ENCODE measurements at places on chromosomes 16 and 17.

- DNase-seq = no peak
Measured at GRCh38 chr17:81987161-81987770, 9.8 kb downstream of the ASPSCR1 start.

GRCh38 chr16:66238696-66239095 lies 127.8 kb upstream of the CDH5 start:
- no peak for DNase-seq

GRCh38 chr16:49567950-49568349 lies 194.3 kb downstream of the C16orf78 start:
- DNase-seq = no peak

DNA sequence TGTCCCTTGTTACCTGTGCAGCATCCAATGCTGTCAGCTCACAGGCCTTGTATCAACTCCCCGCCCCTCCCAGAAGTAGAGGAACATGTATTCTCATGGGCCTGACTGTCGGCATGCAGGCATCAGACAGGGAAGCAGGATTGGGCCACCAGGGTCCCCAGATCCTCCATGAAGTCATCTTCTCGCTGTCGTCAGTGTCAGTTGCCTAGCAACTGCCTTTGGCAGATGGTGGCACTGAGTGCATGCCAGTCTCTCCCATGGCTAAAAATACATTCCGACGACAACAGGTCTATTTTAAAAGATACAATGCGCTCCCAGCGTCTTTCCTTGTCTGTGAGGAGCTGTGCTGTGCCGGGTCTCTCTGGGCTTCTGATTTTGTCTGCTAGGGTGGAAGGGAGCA lies 36.8 kb upstream of the CES5A start:
- DNase-seq = peak; percentile 11

DNA sequence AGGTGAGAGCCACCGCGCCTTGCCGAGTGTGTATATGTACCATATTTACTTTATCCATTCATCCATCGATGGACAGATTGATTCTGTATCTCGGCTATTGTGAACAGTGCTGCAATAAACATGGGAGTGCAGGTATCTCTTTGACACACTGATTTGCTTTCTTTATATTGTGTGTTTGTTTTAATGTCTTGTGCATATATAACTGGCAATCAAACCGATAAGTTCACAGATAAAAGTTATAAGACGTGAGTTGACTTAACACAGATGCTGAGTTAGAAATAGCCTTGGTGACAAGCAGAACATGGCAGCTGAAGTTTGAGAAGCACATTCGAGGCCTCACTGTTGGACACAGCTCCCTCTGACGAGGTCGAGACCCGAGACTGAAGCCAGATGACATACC lies 23.2 kb downstream of the TMEM186 start:
- no peak for DNase-seq

DNA sequence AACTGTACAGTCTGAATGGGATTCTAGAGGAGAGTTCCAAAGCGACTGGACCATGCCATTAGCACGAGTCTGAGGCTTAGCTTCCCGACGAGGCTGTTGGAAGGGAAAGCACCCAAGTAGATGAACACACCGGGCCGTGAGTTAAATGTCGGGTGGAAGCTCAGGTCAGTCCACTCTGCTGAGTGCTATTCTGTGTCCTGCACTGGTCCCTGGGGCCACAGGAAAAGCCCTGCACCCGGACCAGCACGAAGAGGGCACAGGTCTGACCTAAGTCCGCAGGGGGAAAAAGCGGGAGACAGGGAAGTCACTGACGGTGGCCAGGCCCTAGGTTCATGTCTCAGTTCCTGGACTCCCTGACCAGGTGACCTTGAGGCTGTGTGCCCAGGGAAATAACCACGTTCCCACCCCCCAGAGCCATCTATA lies 44.1 kb upstream of the RBFOX3 start:
- DNase-seq = no peak

GRCh38 chr17:78580277-78580804 lies 3.1 kb upstream of the DNAH17 start:
- DNase-seq = no peak

- DNase-seq = peak; percentile 52
Measured at GRCh38 chr17:56754523-56755208, 79.1 kb downstream of the C17orf67 start.

GRCh38 chr16:77775911-77776909 lies 12.2 kb upstream of the VAT1L start:
- DNase-seq = no peak

GRCh38 chr17:61414936-61415251 lies 15.3 kb downstream of the TBX2 start:
- no peak for DNase-seq

DNA sequence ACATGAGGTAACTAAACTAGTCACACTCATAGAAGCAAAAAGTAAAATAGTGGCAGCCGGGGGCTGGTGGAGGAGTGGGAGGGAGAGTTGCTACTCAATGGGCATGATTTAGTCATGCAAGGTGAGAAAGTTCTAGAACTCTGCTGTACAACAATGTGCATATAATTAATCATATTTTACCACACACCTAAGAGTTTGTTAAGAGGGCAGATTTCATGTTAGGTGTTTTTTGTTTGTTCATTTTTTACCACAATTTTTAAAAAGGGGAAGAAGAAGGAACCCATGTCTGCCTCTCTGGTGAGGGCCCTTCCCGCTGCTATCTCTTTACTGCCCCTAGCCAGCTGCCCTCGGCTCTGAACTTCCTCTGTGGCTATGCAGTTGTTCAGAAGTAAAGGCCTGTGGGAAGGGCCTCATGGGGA lies 11.2 kb downstream of the CD300LB start:
- no peak for DNase-seq

- no peak for DNase-seq
Measured at GRCh38 chr17:66667090-66667489, 167.8 kb upstream of the CACNG5 start.

GRCh38 chr17:18318117-18318516 lies 3.0 kb downstream of the SMCR8 start:
- DNase-seq = no peak

- peak; percentile 95 for DNase-seq
Measured at GRCh38 chr17:2025622-2026309, 632 bp upstream of the RTN4RL1 start.

- no peak for DNase-seq
Measured at GRCh38 chr17:77318021-77318420, 177.3 kb downstream of the SEC14L1 start.

DNA sequence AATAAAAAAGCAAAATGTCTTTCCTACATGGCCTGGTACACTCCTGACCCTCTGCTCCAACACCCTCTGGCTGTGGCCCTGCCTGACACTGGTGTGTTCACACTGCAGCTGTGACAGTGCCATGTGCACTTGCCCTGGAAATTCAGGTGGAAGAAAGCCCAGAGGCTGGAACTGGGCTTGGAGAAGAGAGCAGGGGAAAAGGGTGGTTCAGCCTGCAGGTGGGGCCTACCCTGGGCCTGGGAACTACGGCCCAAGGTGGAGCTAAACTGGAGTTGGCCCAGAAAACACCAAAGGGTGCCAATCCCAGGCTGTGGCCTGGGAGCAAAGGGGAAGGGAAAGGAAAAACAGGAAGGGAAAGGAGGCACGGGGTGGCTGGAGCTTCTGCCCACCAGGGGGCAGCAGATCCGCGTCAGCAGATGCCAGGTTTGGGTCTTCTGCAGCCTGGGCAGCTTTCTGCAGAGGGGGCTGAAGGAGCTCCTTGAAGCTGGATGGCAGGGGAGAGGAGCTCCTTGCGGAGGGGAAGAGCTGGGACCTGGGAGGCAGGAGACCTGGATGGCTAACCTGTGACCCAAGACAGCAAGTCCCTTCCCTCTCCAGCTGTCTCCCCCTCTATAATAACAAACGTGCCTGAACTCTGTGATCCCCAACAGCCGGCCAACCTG lies 15.4 kb upstream of the CTCF start:
- peak; percentile 80 for DNase-seq

GRCh38 chr17:73396431-73397277 lies 84.9 kb upstream of the CDC42EP4 start:
- DNase-seq = no peak

DNA sequence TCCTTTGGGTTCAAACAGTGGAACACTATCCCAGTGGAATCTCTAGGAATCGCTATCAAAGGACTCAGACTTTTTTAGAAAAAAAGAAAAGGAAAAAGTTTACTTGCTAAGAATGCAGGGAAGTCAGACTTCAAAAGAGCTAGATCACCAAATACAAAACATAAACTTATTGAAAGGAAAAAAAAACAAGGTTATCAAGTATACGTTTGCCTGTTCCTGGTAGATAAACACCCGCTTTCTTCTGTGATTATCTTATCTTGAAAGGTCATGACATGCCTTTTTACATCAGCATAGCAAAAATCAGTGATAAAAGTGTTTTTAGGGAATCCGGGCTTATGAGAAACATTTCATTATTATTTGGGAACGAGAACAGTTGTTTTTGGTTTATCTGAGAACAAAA lies 129.3 kb upstream of the TMEM97 start:
- DNase-seq = no peak

GRCh38 chr16:28098171-28098958 lies 34.9 kb upstream of the GSG1L start:
- no peak for DNase-seq

DNA sequence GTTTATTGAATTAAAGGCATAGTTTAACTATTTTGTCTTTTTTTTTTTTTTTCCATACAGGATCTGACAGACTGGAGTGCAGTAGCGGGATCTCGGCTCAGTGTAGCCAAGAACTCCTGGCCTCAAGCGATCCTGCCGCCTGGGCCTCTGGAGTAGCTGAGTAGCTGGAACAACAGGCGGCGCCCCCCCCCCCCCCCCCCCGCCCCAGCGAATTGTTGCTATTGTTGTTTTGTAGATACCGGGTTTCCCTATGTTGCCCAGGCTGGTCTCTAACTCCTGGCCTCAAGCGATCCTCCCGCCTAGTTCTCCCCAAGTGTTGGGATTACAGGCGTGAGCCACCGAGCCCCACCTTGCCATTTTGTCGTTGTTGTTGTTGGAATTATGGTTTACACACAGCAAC lies 1.3 kb upstream of the CENPV start:
- DNase-seq = no peak

DNA sequence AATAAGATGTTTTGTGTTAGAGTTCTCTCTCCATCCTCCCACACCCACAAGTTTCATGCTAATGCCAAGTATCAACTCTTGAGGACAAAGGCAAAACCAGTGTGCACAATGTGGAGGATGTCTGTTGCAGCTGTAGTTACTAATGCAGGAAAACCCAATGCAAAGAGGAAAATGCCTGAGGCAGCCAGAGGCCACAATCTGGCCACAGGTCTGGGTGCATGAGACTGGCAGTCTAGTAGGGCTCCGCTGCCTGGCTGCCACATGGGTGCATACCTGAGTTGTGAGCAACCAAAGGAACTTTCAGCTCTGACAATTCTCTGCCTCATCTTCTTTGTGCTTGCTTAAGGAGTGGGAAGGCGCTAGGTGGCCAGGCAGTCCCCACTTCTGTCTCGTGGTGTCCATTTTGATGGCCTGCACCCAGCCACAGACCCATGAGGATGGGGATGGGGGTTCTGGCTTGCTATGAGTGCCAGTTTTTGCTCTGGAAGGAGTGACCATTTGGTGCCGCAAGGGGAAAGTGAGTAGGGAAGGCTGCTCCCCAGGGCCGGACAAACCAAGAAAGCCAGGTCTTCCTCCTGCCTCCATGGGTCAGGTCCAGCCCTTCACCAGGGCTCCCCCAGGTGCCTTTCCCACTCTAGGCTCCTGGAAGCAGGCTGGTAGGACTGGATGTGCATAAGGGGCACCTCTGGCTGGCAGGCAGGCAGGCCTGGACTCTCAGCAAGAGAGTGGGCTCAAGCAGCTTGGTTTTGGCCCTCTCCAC lies 4.2 kb upstream of the GFOD2 start:
- DNase-seq = no peak

DNA sequence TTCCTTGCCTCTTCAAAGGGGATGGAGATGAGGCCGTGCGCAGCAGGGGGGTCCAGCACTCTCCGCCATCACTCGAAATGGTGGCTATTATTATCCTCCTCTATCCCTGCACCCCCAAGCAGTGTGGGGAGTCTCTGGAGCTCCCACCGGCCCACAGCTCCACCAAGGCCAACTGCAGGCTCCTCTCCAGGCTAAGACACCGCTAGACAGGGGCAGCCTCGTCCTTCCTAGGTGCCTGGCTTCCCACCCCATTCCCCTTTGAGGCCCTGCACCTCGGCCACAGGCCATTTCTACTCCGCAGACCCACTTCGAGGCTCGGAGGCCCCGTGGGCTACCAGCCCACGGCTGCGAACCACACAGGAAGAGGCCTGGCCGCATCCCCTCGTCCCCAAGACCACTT lies 39.6 kb upstream of the PABPN1L start:
- no peak for DNase-seq

DNA sequence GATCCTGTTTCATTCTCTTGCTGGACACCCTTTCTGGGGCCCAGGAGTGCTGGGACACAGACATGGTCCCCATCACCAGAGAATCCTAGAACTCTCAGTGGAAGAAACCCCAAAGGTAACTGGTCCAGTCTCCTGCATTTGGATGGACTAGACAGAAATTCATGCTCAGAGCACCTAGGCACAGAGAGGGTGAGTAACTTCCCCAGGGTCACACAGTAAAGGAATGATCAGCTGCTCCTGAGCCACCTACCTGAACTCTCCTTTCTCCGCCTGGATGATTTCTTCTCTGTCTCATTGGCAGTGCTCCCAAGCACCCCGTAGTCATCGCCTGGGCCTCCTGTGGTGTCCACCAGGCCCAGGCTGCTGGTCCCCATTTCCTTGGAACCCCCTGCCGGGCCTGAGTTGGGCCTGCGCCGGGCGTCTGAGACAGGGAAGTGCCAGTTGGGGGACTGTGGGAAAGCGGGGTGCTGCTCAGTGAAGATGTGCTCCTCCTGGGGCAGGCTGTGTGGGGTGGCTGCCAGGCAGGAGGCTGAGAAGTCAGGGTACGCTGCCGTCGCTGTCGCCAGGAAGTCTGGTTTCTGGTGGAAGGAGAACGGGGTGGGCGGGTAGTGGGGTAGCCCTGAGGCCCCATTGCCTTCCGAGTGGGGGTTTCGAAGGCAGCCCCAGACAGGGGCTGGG lies 767 bp downstream of the MEOX1 start:
- no peak for DNase-seq

- no peak for DNase-seq
Measured at GRCh38 chr16:11370084-11370931, 25.0 kb downstream of the RMI2 start.

GRCh38 chr16:51651061-51651466 lies 500.0 kb upstream of the SALL1 start:
- DNase-seq = no peak

GRCh38 chr17:50079334-50080095 lies 15.6 kb upstream of the PDK2 start:
- DNase-seq = peak; percentile 74

- no peak for DNase-seq
Measured at GRCh38 chr16:87540072-87540896, 47.5 kb upstream of the ZCCHC14 start.

GRCh38 chr16:59164461-59164860 lies 430.3 kb upstream of the GOT2 start:
- DNase-seq = no peak

DNA sequence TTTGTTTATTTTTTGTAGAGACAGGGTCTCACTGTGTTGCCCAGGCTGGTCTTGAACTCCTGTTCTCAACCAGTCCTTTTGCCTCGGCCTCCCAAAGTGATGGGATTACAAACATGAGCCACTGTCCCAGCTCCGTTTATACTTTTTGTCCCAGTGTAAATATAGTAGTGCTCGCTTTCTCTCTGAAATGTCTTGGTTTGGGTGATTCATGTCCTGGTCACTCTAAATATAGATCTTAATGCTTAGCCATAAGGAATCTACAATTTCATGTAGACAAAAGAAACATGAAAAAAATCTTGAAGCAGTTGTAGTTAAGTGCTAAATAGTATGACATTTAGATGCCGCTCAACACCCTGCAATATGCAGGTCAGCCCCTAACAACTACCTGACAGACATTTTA lies 126.9 kb downstream of the KATNIP start:
- no peak for DNase-seq
